ENCODE measurements at places on chromosomes 12 and 14. TPM values are rescaled to one million over a fixed set of nuclear protein-coding genes. Genes with fewer than 3 reads are reported as not detected.

DNA sequence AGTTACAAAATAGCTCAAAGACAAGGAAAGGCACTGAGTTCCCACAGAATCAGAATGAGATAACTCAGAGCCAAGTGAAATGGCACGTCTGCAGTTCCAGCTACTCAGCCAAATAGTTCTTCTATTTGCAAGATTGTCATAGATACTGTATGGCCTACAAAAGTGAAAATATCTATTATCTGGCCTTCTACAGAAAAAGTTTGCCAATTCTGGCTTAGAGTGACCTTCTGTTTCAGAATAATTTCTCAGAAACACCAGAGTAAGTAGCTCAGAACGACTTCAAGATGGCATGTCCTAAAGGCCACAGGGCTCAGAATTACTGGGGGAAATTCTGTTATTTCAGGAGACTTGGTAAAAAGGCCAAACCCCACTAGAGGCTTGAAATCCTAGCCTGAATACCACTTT is 10.7 kb upstream of the RTRAF start:
- DNase-seq: no peak

GRCh38 chr12:30025317-30025716 is 241.6 kb upstream of the TMTC1 start:
- DNase-seq: no peak

GRCh38 chr12:3628629-3629028 is 124.3 kb downstream of the CRACR2A start:
- no peak for DNase-seq

DNA sequence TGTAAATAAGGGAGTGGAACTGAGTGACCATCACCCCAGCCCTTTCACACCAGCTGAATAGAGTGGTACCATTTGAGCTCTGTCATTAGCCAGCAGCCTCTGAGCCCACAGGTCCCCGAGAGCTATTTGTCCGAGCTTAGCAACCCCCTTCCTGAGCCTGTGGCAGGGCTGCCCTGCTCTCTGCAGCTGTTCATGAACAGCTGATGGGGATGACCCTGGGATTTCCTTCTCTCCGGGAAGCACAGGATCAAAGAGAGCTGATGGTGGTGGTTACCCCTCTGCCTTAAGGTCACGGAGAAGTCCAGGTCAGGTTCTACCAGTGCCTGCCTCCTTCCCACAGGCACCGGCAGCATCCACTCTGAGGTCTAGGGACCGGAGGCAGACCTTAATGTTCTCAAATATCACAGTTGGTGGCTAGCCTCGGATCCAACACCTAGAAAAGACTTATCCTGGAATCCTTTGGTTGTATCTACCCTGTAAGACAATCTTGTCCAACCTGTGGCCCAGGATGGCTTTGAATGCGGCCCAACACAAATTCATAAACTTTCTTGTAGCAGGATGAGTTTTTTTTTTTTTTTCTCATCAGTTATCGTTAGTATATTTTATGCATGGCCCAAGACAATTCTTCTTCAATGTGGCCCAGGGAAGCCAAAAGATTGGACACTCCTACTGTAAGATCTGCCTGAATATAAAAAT is 81.1 kb downstream of the ESRRB start:
- no peak for DNase-seq

GRCh38 chr12:49133014-49133413 is 1.8 kb upstream of the TUBA1B start:
- DNase-seq: no peak

- DNase-seq: no peak
These were observed 12.1 kb downstream of the ZFHX2 start for GRCh38 chr14:23539248-23540140.

- no peak for DNase-seq
These were observed 168.7 kb downstream of the TTC7B start for GRCh38 chr14:90647473-90648005.

DNA sequence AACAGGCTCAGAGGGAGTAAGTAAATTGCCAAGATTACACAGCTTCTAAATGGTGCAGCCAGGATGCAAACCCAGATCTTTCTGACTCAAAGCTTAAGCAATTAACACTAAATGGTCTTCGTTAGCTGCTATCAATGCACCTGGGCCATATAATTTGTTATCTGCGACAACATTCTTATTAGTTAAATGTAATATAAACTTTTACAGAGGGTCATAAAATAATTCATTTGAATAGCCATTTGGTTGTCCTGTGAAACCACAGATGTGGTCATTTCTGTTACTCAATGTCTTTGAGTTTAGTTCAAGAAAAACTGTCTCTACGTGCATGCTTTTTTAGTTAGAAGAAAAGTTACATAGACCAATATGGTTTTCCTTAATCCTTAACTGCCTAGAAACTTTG is 22.1 kb upstream of the NAP1L1 start:
- DNase-seq: no peak

DNA sequence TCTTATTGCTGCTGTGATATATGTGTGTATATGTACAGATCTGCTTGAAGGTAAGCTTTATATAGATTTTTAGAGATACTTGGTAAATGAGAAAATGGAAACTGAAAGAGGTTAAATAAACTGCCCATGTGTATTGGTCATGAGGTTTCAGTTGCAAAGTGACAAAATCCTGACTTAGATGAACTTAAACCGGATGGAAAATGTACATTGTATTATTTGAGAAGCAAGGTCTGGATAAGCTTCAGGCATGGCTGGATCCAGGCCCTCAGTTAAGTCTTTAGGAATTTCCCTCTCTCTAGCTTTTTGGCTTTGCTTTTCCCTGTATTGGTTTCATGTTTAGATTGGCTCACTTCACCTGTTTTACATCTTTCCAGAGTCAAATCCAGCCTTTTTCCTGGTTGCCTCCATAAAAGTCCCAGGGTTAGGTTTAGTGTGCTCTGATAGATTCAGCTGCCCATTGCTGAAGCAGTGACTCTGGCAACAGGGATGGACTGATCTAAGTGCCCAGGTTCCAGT is 21.0 kb upstream of the MAP1LC3B2 start:
- DNase-seq: no peak

DNA sequence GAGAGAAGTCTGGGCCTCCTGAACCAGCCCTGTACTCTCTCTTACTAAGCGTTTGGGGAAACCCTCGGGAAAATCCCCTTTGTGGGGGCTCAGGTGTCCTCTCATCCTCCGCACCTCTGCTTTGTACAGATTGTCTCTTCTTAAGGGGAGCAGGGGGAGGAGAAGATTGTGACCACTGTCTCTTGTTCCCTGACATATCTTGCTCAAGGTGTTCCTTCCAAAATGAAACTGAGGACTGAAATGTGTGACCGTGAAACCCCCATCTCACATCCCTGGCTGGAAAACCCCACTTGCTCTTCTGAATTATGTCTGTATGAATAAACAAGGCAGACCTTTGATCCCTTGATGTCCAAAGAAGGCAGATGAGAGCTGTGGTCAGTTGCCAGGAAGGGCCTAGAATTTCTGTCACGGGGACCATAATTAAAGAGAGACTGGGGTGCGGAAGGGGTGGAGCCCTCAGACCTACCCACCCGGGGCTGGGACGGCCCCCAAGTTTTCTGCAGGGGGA is 369.8 kb downstream of the AACS start:
- DNase-seq: no peak

DNA sequence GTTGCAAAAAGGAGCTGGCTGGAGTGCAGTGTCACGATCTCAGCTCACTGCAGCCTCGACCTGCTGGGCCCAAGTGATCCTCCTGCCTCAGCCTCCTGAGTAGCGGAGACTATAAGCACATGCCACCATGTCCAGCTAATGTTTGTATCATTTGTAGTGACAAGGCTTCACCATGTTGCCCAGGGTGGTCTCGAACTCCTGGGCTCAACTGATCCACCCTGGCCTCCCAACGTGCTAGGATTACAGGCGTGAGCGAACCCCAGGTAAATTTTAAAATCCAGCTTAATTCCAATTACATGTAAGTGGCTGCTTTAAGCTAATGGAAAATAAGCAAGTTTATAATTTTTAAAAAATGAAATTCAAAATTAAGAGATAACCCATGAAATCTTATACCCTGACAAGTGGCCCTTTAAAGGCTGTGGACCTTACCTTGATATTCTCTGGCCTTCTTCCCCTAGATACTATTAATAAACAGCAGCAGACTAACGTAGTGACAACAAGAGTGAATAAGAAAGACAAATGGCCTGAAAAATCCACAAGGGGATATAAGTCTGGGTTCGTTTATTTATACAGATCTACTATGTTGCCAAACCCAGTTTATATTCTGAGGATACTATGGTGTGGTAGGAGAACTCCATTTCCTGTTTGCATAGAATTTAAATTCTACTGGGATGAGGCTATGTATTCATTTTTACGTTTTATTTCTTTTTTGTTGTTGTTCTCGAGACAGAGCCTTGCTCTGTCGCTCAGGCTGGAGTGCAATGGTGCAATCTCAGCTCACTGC is 25.6 kb upstream of the SLC2A3 start:
- no peak for DNase-seq

- DNase-seq: no peak
These were observed 116.2 kb downstream of the EGLN3 start for GRCh38 chr14:33834466-33835260.

- no peak for DNase-seq
These were observed 524.1 kb upstream of the FBXO33 start for GRCh38 chr14:39956372-39956771.

GRCh38 chr12:107304588-107305532 is 211.5 kb upstream of the CRY1 start:
- DNase-seq: no peak

DNA sequence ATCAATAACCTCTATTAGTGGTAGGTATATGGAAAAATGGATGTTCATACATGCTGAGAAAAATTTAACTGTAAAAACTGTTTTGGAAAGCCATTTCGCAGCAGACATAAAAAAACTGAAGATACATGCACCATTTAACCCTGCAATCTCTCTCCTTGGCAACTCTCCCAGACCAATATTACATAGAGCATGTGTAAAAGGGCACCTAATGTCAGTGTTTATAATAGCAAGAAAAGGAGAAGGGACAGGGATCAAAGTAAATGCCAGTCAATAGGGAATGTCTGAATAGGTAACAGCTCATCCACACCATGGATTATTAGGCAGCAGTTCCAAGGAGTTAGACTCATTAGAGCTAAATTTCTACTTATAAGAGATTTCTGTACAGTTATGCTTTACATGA is 77.2 kb downstream of the BTG1 start:
- no peak for DNase-seq

DNA sequence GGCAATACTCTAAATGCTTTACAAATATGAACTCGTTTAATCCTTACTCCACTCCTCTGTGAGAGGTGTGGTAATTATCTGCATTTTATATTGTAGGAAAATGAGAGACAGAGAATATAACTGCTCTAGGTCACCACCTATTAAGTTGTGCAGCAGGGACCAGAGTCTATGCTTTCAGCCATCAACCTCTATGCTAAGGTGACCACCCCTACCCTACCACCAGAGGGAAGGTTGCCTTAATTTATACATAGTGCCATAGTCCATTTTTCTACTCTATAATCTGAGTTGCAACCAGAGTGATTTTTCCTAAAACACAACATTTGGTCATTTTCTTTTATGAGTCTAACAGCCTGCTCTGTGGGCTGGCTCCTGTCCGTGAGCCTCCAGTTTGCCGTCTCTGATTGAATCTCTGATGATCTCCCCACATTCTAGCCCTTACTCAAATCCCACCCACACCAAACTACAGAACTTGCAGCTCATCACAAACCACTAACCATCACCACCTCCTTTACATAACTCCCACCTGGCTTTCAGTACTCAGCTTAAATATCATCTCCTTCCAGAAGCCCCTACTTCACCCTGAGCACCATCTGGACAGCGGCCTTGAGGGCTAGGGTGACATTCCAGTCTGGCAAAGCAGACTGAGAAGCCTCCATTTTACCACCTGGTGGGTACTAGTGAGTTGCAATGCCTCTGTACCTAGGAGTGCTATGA is 126.6 kb downstream of the PPM1H start:
- no peak for DNase-seq

DNA sequence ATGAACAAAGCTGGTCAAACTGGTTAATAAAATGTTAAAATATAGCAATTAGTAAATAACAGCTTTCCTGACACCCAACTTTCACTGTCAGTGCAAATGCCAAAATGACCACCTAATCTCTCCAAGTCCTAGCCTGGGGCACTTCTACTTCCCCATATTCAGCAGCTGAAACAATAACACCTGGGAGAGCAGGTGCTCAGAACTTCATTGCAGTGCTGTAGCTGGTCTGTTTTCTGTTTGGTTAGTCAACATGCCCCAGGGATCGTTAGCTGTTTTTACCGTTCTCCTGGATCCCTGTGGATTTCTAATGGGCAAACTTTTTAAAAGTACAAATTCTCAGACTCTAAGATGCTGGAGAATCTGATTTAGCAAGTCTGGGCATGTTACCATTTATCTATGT is 759.7 kb downstream of the GALC start:
- DNase-seq: no peak

- DNase-seq: no peak
These were observed 194.0 kb downstream of the VRK1 start for GRCh38 chr14:96991226-96991625.

DNA sequence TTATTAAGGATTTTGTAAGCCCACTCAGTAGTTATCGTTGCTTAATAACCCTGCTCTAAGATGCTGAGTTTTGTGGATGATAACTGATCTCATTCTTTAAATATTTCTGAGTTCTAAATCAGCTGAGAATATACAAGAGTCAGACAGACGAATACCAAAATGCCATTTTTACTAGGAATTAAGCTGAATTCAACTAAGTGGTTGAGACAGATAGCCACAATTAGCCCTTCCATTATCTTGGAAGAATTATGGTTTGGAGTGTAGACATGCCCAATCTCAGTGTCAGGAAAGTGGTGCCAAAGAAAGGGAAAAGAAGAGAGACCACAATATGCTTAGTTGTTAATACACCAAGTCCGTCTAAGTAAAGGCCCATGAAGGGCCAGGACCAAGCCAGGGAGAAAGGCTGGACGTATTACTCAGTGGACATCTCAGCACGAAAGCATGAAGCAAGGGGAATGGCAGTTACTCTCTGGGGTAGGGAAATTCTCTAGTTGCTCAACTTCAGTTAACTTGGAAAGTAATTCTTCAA is 58.6 kb downstream of the KCNA5 start:
- no peak for DNase-seq

The BCL11B gene
- total RNA-seq: 0.19 TPM

The VASH1 gene
- 14.3 TPM for total RNA-seq

The IAPP gene
- not detected for total RNA-seq

The CCDC196 gene
- not detected for total RNA-seq

The MAP3K9 gene
- 3.2 TPM for total RNA-seq
